Naive thymus-derived CD4-positive, alpha-beta T cell (primary cell): ENCODE measurements at places on chromosomes 12 and 14.

GRCh38 chr12:11748903-11749302 lies 99.4 kb downstream of the ETV6 start:
- no peak for DNase-seq

DNA sequence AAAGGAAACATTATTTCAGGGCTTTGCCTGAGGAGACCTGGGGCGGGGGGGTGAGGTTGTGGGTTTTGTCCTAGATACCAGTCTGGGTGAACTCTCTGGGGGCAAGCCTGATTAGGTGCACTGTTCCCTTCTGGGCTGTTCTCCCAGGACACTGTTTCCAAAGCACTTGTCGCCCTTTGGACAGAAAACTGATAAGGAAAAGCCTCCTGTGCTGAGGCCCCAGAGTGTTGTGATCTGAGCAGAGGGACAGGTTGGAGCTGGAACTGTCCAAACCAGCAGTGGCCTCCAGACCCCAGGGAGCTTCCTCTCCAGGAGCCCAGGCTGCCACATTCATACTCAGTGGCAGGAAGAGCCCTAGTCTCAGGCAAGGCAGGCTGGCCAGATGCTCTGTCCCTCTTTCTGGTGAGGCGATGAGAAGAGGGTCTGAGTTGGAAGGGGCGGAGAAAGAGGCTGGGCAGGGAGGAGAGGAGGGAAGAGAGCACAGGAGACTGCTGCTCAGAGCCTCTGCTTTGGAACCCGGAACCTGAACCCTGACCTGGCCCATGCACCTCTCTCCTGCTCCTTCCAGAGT lies 1.9 kb downstream of the GALNT16 start:
- no peak for DNase-seq

DNA sequence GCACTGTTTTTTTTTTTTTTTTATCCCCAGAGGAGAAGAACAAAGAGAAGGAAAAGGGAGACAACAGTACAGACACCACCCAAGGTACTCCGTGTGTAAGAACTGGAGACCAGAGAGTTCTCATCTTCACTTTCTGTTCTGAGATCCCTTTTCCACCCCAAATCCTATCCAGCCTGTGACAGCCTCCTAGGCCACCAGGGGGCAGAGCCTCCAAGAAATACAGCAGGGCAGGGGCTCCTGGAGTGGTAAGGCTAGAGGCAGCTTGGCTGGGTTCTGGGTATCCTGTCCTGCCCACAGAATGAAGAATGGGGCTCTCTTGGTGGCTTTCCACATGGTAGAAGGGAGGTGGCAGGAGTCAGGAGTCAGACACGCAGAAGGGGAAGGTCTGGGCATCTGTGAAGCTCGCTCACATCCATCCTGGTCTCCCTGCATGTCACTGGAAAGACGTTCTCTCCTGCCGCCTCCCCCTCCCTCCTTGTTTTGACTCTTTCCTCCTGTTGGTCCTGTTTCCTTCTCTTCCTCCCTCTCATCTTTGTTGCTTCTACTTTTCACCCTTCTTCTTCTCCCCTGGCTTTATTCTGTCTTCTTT lies 12.0 kb downstream of the CLSTN3 start:
- peak; percentile 56 for DNase-seq

- no peak for DNase-seq
These were observed 78.8 kb upstream of the NEDD1 start for GRCh38 chr12:96828169-96828789.

DNA sequence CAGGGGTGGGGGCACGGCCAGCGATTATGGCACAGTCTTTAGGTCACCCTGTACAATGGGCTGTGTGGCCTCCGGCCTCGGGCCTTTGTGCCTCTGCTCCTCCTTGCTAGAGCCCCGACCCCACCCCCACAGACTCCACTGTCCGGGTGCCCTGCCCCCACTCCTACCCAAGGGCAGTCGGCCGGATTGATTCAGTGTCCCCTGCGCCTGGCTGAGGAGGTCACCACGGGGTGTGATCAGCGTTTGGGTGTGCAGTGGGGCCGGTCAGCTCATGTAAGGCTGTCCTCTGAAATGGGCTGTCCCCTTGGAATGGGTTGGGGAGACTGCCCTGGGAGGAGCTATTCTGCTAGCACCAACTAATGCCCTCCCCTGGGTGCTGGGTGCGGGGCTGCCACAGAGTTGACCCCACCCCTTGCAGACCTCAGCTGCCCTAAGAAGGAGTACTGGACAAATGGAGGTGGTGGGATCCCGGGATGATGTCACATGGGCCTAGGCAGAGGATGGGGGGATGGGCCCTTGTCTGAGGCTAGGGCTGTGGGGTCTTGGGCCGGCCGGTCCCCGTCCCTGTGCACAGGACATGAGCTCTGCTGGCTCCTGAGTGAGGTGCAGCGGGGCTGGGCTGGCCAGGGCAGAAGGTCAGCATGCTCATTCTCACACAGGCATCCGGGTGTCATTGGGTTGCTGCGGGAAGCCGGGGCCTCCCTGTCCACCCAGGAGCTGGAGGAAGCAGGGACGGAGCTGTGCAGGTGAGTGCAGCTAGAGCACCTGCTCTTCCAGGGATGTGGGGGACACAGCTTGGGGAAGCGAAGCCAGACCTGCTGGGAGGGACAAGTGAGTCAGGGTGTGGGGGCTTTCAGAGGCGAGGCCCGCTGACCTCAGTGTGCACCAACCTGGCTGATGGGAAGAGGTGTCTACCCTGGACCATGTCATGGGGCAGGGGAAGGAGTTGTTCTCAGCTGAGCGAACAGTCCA lies 23.4 kb downstream of the ASPG start:
- no peak for DNase-seq

GRCh38 chr14:64928239-64929013 lies 14.1 kb downstream of the GPX2 start:
- DNase-seq = peak; percentile 76
